ENCODE measurements at places on chromosomes 13 and 19.

DNA sequence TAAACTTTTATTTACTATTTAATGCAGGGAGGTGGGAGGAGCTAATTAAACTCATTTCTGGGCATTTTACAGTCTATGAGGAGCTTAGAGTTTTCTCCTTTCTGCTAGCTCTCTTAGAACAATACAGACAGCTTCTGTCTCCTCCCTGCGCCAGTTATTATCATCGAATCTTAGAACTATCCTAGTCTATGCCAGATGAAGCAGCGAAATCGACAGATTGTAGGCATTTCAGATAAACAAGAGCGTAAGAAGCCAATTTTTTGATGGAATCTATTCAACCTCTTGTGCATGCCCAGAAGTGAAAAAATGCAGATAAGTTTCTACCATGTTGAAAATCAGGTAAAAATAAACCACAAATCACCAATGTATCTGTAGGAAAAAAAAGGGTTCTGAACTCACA lies 297.1 kb downstream of the KLF12 start:
- no peak for DNase-seq

GRCh38 chr19:45790942-45791341 lies 1.7 kb downstream of the DMWD start:
- no peak for DNase-seq

GRCh38 chr19:28744943-28745342 lies 468.0 kb downstream of the UQCRFS1 start:
- no peak for DNase-seq

GRCh38 chr13:85497652-85498051 lies 301.6 kb downstream of the SLITRK6 start:
- DNase-seq, result no peak

DNA sequence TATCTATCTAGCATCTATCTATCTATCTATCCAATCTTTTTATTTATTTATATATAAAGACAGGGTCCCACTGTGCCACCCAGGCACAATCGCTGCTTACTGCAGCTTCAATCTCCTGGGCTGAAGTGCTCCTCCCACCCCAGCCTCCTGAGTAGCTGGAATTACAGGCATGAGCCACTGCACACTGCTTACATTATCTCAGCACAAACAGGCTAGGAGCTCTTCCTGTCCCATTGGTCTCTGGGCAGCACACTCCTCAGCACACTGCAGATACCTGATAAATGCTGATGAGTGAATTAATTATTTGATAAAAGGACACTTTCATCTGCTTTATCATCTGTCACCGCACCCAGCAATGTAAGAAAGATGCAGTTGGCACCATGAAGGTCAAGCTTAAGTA lies 16.1 kb downstream of the ZNF562 start:
- DNase-seq, result no peak

- DNase-seq, result peak; percentile 47
Measured at GRCh38 chr13:113297370-113298042, 467 bp downstream of the LAMP1 start.

- DNase-seq, result no peak
Measured at GRCh38 chr19:1388637-1389026, 4.9 kb downstream of the NDUFS7 start.

DNA sequence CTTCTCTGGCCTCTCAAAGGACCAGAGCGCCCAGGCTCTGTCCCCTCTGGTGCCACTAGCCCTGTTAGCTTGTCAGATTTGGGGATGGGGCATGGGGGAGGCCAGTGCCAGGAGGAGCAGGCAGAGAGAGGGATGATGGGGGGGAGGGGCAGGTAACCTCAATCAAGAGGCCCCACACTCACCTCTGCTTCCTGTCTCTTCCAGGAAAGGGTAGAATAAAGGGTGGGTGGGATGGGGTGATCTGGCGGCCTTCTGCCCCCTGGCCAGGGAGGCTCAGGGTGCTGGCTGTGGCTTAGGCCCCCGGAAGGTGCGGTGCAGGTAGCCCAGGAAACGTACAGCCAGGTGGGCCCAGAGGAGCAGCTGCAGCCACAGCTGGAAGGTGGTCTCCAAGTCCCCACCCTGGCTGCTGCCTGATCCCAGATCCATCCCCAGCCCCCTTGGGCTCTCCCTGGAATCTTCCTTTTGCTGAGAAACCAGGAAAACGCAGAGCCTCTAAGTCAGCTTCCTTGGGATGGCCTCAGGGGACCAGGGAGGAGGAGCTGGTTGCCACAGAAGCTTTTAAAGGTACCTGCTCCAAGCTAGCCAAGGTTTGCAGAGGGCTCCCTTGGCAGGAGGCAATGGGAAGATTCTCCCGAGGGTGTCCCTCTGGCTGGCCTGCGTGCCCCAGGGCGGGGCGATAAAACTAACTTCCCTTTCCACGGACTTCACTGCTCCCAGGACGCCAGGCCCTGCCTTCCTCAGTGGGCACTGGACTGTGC lies 5.3 kb downstream of the PRKACA start:
- no peak for DNase-seq

- DNase-seq, result peak; percentile 61
Measured at GRCh38 chr19:873084-873483, 13.6 kb downstream of the CFD start.

- no peak for DNase-seq
Measured at GRCh38 chr13:57640607-57641006, 9.1 kb downstream of the PCDH17 start.

DNA sequence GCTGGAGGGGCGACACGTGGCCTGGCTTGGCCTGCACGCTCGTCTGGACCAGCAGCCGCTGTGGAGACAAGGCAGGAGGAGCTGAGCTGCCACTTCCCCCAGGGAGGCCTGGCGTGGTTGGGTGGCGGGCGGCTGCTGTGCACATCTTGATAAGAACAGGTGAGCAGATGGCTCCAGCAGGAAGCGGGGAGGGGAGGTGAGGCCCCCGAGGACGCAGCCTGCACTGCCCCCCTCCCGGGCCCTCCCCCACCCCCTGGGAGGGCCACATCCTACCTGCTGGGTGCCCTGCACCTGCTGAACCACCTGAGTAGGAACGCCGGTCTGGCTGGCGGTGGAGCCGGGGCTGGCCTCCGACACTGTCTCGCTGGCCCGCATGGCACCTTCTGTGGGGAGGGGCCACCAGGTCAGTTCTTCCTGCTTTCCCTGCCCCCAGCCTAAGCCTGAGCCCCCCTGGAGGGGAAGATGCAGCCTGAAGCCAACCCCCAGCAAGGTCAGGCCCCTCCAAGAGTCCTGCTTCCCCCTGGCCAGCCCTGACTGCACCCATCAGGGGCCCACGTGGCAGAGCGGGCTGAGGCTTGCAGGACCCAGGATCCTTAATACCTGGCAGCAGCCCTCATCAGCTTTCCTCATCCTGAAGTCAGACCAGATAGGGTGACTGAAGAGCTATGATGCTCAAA lies 22.8 kb downstream of the RFX1 start:
- no peak for DNase-seq

- no peak for DNase-seq
Measured at GRCh38 chr13:113342820-113343691, 20.9 kb downstream of the GRTP1 start.

DNA sequence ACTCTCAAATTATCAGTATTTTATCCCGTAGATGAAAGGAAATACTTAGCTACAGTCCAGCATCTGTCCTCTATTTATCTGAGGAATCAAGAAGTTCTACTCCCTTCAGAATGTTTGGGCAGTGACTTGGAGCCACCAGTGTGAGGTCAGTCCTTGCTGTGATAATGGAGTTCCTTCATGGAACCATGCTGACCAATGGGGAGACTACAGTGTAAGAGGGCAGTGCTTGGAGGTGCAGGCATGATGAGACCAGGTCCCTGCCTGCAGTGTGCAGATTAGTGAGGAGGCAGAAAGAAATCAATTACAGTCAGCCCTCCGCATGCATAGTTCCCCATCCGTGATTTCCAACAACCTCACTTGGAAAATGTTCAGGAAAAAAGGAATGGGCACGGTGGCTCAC lies at the start of gene C19orf18:
Gene C19orf18 (minus strand): TSS at position 101 of the 400 bp plus-strand sequence. CDS start 102 bp downstream, outside the sequence.
- DNase-seq, result no peak

DNA sequence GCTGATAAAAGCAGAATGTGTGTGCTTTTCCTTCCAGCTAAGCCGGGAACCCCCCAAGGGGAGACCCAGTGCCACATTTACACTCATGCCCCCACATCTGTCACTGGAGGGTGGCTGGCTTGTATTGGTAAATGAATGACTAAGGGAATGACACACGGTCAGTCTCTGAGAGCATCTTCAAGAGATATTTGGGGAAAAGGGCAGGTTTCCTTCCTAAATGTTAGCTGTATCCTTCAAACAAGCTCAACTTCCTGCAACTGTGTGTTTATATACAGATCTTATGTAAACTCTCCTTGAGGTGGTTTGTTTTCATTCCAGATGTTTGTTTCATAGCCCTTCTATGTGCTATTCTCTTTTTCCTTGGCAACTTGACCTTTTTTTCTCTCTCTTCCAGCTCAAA lies 192.6 kb downstream of the COL4A1 start:
- no peak for DNase-seq

DNA sequence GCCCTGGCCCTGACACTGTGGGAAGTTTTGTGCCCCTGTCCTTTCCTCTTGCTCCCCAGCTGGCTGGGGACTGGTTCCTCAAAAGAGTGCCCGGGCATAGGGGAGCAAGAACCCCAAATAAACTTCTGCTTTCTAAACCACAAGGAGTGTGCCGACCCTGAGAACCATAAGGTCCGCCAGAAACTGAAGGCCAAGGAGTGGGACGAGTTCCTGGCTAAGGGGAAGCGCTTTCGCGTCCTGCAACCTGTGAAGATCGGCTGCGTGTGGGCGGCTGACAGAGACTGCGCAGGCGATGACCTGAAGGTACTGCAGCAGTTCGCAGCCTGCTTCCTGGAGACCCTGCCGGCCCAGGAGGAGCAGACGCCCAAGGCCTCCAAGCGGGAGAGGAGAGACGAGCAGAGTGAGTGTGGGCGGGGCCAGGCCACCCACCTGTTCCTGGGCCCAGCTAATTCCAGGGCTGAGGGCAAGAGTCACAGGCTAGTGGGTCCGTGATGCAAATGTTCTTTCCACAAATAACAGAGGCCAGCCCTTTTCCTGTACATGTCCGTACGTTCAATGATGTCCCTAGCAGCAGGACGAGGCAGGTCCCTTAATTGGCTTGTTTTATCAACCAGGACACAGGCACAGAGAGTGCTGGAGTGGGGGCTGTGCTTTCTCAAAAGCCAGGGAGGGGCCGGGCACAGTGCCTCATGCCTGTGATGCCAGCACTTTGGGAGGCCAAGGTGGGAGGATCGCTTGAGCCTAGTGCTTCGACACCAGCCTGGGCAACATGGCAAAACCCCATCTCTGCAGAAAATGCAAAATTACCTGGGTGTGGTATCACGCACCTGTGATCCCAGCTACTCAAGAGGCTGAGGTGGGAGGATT lies 25.6 kb downstream of the UBXN6 start:
- DNase-seq, result no peak

DNA sequence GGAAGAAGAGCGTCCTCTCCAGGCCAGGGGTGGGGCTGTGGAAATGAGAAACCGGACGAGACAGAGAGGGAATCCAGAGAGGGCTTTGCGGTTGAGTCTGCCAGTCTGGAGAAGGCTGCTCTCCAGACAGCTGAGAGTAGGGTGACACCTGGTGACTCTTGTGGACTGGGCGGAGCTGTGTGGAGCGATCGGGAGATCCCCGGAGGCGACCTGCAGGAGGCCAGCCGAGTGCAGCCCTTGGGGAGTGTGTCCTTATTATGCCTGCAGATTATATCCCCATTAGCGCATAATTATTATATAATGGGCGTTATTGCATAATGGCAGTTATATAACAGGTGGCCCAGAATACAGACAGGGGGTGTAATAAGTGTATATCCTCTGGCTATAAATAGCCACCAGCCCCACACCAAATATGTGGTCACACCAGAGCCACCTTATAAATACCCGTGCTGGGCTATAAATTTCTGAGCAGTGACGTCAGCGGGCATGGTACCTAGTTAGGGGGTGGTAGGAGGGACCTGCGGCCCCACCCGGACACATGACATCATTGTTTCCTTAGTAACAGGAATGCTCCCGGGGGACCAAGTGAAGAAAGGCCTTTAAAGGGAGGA lies 41.2 kb downstream of the NFIX start:
- no peak for DNase-seq

GRCh38 chr19:10399878-10400277 lies 3.5 kb downstream of the CDC37 start:
- DNase-seq, result no peak

GRCh38 chr19:10096615-10096963 lies 5.9 kb downstream of the ANGPTL6 start:
- peak; percentile 33 for DNase-seq

- DNase-seq, result no peak
Measured at GRCh38 chr13:76816394-76816793, 69.8 kb downstream of the KCTD12 start.

DNA sequence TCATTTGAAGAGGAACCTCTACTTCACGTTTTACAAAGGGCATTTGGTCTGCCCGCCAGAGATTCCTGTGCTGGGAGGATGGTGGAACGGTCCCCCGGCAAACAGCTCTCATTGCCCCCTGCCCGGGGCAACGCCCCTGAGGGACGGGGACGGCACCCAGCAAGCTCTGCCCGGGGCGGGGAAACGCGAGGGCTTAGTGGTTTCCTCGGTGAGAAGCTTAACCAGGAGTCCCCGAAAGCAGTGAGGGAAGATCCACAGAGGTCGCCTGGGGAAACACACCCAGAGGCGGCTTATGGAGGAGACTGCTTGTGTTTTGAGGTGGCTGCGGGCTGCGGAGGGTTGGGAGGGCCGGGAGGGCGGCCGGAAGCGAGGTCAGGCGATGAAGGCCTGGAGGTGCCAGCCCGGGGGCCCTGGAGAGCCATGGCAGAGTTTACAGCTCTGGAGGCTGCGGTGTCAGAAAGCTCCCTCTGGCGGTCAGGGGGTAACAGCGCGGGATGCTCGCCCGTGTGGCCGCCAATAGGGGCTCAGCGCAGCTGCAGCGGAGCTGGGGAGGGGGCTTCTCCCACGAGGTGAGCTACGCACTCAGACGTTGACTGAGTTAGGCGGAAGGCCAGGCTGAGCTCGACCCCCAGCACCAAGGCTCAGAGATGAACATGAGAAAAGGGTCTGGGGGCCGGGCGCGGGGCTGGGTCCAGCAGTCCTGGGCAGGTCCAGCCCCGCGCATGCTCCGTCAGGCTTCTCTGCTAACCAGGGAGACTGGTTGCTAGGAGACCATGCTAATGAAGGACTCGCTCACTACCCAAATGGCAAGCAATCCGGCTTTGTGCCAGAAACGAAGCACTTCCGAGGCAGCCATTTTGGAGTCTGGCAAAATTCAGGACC lies 652 bp upstream of the TPGS1 start:
- DNase-seq, result peak; percentile 96

GRCh38 chr19:17404015-17404414 lies 1.4 kb downstream of the BST2 start:
- DNase-seq, result no peak

DNA sequence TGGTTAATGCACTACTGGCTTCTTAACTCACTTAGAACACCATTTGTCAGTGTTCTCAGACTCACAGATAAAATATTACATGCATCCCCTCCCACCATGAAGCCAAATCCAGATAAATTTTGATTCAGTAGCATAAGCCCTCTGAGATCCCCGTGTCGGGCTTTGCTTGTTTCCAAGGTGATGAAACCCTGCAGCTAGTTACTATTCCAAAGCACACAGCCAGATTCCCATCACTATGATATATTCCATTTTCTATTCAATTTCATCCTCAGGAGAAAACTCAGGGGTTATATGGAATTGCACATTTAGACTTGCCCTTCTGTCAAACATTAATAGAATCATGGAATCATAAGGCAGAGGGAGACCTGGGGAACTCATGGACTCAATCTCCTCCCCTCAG lies 9.4 kb upstream of the FAM124A start:
- no peak for DNase-seq
